ENCODE measurements at places on chromosomes 5 and 9.
A peak's percentile ranks its signal among the peaks of the same experiment; 100 is the strongest.

DNA sequence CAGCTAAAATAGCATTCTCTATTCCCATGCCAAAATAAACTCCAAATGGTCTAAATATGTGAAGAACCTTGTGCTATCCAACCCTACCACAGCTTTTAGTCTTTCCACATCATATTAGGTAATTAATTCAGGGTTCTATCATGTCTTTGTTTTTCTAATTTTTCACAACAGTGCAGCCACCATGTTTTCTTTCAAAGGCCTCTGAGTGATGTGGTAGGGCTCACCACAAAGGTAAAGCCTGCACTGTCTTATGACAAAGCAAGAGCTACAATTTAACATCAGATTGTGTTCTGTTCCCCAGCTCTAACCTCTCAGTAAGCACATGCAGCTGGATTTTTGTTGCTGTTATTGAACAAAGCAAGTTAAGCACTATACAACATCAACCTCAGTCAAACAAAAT lies 52.4 kb downstream of the MEF2C start:
- DNase-seq, result no peak

- no peak for DNase-seq
Observed at GRCh38 chr5:143921525-143922311, 109.8 kb downstream of the HMHB1 start.

DNA sequence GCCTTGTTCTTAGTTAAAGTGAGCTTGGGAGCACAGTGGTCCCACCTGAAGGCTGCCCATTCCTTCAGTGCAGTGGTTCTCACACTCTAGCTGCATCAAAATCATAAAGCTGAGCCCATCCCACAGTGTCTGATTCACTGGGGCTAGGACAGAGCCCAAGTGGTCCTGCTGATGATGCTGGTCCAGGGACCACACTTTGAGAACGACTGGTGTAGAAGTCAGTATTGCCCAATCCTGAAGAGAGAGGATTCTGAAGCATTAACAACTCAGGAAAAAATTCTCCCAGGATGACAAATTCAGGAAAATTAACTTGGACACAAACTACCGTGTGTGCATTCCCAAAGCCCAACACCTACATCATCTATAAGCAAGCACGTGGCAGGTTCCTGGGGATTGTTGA lies 176.2 kb downstream of the GABBR2 start:
- no peak for DNase-seq

GRCh38 chr9:108621991-108622855 lies 233.6 kb downstream of the ACTL7B start:
- no peak for DNase-seq

DNA sequence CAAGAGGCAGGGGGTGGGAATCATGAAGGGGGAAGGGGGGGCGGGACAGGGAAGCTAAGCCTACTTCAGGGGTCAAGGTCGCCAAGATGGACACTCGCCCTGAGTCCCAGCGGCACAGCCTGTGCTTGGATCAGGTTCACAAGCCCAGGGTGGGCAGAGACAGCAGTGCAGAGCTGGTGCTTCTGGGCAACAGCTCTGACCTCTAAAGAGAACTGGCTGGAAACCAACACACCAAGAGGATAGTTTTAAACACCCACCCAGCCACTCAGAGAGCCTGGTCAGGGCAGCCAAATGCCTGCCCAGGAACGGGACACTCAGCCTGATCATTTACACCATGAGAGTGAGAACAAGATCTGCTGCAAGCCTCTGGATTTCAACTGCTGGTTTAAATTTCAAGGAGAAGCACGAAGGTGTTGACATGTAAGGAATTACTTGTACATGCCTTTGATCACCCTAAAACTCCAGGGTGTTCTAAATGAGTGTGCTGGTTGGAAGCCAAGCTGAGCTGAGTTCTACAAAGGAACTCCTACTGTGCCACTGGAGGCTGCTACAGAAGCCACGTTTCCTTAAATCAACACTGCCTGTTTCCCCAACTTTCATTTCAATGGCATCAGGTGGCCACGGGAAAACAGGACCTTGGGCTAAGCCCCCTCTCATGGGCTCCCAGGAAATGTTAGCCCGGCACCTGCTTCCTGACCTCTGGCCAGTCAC lies 91.5 kb downstream of the TTLL11 start:
- DNase-seq, result peak; percentile 8

GRCh38 chr9:106623558-106623957 lies 239.4 kb upstream of the ZNF462 start:
- no peak for DNase-seq

DNA sequence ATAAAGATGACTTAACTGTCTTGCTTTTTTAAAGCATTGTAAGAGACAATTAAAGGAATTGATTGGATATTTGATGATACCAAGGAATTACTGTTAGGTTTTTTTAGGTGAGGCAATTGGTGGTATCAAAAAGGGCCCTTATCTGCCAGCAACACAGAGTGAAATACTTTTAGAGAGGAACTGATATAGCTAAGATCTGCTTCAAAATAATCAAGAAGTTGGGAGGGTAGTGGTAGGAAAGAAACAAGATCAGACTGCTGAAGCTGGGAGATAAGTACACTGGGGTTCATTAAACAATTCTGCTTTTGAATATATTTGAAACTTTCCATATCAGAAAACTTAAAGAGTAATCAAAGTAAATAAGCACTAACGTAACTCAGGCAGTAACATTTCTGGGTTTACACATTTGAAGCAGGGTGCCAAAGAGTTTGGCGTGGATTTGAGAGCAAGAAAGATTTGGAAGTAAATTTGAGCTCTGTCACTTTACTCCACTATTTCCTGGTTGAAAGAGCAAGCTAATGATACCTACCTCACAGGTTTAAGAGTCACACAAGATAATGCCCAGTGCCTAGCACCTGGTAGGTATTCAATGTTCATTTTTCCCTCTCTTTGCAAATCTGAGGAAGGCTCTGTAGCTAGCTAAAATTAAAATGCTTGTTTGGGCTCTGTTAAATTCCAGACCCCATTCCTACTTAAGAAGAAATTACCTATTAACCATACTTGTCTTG lies 6.9 kb downstream of the ERMP1 start:
- DNase-seq, result no peak

DNA sequence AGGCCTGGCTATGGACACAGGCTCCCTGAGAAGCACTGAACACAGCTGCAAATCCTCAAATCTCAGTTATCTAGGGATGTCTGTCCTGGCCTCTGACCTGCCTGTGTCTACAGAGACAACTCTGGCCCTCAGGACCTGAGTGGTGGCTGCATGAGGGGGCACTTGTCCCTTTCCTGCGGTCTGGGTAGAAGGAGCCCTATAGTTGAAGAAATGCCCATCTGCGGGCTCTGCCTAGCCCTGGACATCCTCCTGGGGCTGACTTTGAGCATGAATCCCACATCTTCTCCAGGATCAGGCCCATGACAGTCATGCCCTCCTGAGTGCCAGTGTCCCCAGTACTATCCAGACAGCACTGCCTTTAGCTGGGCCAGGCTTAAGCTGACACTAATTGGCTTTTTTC lies 10.0 kb downstream of the DNAJB5 start:
- DNase-seq, result no peak

DNA sequence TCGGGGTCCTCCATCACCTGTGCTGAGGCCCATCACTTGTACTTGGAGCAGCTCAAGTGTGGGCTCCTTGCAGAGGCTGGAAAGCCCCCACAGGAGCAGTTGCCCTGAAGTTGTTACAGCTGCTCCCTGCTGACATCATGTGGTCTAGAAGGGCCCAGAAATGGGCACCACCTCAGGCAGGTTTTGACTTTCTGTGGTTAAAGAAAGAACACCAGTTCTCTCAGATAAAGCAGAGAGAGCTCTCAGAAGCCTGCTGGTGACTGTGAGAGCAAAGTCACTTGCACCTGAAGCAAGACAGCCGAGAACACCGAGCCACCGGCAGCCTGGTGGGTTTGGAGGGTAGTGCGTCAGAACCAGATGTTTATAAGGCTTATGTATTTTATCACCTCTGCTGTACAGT lies 70.4 kb downstream of the MVB12B start:
- no peak for DNase-seq

DNA sequence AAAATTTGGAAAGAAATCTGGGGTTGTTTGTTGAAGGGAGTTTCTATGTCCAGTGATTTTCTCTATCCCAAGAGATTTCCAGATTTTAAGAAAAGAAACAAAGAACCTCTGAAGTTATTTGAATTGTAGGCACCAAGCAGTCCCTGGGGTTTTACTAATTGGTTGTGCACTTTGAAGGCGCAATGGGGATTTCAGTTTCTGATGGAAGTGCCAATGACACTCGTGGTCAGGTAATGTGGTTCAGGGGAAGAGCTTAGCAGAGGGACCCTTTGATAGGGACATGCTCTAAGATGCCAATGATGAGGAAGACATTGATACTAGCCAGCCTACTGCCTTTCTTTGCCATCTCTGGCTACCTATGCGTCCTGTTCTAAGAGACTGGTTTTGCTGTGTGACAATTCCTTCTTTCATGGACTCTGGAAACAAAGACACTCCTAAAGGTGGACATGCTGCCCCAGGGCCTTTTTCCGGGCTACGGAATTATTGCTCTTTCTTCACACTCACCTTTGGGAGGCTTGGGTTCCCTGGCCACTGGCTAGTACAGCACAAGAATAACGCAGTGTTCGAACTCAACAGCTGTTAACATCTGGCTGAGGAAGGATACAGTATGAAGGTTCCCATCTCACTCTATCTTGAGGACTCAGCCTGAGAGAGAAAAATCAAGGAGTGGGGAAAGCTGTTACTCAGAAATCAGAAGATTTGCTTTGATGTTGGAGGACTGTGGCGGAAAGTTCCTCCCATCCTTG lies 6.9 kb upstream of the TRAF1 start:
- DNase-seq, result no peak

DNA sequence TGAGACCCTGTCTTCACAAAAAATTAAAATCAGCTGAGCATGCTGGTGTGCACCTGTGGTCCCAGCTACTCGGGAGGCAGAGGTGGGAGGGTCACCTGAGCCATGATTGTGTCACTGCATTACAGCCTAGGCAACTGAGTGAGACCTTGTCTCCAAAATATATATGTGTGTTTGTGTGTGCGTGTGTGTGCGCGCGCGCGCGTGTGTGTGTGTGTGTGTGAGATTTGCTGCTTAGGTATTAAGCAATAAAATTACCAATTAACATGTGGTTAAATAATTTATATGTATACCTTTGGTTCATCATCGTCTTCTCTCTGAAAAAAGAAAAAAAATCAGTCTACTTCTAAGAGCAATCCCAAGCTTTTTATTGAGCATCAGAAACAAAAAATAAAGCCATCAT lies 86.0 kb upstream of the FSD1L start:
- no peak for DNase-seq

DNA sequence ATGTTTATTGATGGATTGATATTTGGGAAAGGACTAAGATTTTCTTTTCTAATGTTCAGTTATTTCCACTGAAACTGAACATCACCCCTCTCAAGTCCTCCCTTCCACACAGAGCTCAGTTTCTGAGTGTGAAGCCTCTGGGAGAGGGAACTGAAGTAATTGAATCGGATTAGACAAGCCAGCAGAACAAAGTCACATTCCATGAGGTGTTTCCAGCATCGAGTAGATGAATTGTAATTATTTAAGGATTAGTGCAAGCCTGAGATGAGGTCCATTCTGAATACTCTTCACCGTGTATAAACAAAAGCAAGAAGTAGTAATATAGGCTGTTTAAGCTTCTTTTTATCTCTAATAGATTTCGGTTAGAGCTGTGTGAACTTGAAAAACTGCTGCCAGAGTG lies 2060.5 kb downstream of the MAT2B start:
- DNase-seq, result no peak

DNA sequence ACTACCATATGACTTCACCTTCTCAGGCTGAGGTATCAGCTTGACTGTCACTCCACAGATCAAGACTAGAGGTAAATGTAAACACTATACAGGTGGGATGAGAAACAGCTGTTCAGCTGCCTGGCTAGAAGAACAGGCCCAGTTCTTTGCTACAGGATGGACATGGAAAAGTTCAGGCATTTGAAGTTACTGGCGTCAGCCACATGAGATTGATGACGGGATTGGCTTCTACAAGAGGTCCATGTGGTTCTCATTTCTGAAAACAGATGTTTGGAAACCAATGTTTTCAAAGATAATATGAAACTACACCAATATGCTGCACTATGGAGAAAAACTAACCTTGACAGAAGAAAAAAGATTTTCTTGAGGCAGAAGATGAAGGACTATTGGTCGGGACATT lies 324.1 kb downstream of the CDH10 start:
- no peak for DNase-seq

DNA sequence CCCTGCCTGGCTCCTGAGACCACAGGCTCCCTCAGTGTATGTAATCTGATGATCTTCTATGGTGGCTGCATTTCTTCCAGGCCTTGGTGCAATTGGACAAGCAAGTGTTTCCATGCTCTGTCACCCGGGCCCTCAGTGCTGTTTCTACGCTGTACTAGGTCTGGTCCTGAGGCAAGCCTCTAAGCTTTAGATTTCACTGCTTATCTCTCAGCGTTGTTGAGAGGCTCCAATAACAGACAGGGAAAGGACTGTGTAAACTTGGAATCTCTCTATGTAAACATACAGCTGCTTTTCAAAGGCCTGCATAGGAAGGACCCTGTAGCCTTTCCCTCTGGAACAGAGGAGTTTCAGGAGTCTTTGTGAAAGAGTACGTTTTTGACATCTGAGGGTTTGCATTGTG lies 38.6 kb upstream of the NFIB start:
- no peak for DNase-seq

- DNase-seq, result no peak
Observed at GRCh38 chr5:80140496-80140895, 105.3 kb downstream of the THBS4 start.

DNA sequence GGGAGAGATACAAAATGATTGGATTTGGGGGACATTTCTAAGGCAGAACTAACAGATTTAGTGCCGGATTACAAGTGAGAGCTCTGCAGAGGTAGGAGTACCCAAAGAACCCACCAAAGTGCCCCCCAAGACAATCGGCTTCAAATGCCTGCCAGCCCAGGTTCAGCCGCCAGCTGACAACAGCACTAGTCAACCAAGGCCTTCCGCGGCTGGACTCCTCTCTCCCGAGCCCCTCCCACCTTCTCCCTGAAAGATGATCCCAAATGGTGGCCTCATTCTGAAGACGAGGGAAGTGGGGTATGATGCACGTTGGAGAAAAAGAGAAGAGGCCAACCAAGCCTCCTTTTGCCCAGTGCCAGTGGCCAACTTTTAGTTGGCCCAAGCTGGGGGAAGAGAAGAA lies 210.4 kb upstream of the SLC30A5 start:
- no peak for DNase-seq

- DNase-seq, result no peak
Observed at GRCh38 chr5:172946146-172946545, 13.1 kb upstream of the RPL26L1 start.

DNA sequence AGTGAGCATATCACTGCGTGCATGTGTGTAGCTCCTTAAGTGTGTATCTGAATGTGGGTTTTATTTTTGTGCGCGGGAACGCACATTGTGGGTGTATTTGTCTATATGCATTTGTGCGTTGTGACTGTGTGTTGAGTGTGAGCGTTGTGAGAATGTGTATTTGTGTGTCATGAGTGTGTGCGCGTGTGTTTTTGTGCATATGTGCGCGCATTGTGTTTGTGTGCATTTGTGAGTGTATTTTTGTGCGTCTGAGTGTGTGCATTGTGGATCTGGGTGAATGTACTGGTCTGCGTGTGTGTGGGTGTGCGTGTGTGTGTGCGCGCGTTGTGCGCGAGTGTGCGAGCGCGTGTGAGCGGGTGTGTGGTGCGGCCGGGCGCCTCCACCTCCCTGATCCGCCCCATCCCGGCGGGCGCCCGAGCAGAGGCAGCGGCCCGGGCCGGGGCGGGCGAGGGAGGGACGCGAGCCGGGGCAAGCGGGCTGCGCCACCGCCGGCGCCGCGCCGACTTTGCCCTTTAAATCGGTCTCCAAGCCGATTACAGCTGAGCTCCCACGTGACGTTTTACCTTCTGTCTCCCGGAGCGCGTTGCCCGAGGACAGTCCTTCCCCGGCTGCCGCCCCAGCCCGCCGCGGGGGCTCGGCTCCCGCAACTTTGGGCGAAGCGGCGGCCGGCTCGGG lies at the start of gene RASGRF2:
Gene RASGRF2 (plus strand): TSS at position 596 of the 675 bp plus-strand sequence. CDS start 376 bp downstream, outside the sequence.
- peak; percentile 32 for DNase-seq

GRCh38 chr5:132459031-132459982 lies 31.3 kb downstream of the IRF1 start:
- no peak for DNase-seq

Data from C1 segment of cervical spinal cord (tissue), 14 donors.